ENCODE measurements at places on chromosomes 3 and 15. TPM values are rescaled to one million over a fixed set of nuclear protein-coding genes. Genes with fewer than 3 reads are reported as not detected.

The ASB14 gene
- not detected for total RNA-seq

The SLC12A8 gene
- 0.66 TPM for total RNA-seq

The TUSC2 gene
- 27.5 TPM for total RNA-seq

The PTPRG gene
- 159 TPM for total RNA-seq

The DPPA2 gene
- total RNA-seq: not detected

The HDGFL3 gene
- 32.2 TPM for total RNA-seq

The TAMM41 gene
- total RNA-seq: 10.5 TPM

The LMAN1L gene
- not detected for total RNA-seq

The TPRG1 gene
- total RNA-seq: 58.0 TPM

The TM4SF4 gene
- total RNA-seq: not detected

The RARRES1 gene
- 7.7 TPM for total RNA-seq

The CRYBG3 gene
- total RNA-seq: 46.0 TPM

The ZDHHC23 gene
- 2.4 TPM for total RNA-seq

The CSPG4 gene
- 34.6 TPM for total RNA-seq

The CLRN1 gene
- not detected for total RNA-seq

The ARGFX gene
- total RNA-seq: not detected

The ALAS1 gene
- total RNA-seq: 44.3 TPM

The MEX3B gene
- total RNA-seq: 0.82 TPM

The ST8SIA2 gene
- total RNA-seq: not detected

The SMAD6 gene
- total RNA-seq: 11.9 TPM

The SPRED1 gene
- total RNA-seq: 36.2 TPM

The ECE2 gene
- total RNA-seq: not detected

The PLSCR2 gene
- not detected for total RNA-seq

The TOP2B gene
- 85.7 TPM for total RNA-seq

The TMEM158 gene
- total RNA-seq: not detected

The SEMA3B gene
- 13.7 TPM for total RNA-seq

The VWA5B2 gene
- total RNA-seq: not detected

The MST1R gene
- 0.51 TPM for total RNA-seq

The DISP2 gene
- not detected for total RNA-seq

Data from subcutaneous adipose tissue (tissue), 4 donors.